ENCODE measurements at places on chromosomes 13 and 19. TPM values are rescaled to one million over a fixed set of nuclear protein-coding genes. Genes with fewer than 3 reads are reported as not detected.
A peak's percentile ranks its signal among the peaks of the same experiment; 100 is the strongest.

SERP2 gene
- total RNA-seq: 3.4 TPM

- H3K36me3 ChIP-seq: no peaks in the 10 kb centered on the region
- H3K4me1 ChIP-seq: no peaks in the 10 kb centered on the region
- H3K4me3 ChIP-seq: no peak overlapping the region
- no peak for DNase-seq
Measured at GRCh38 chr13:21957833-21958232, 287.0 kb downstream of the FGF9 start.

DNA sequence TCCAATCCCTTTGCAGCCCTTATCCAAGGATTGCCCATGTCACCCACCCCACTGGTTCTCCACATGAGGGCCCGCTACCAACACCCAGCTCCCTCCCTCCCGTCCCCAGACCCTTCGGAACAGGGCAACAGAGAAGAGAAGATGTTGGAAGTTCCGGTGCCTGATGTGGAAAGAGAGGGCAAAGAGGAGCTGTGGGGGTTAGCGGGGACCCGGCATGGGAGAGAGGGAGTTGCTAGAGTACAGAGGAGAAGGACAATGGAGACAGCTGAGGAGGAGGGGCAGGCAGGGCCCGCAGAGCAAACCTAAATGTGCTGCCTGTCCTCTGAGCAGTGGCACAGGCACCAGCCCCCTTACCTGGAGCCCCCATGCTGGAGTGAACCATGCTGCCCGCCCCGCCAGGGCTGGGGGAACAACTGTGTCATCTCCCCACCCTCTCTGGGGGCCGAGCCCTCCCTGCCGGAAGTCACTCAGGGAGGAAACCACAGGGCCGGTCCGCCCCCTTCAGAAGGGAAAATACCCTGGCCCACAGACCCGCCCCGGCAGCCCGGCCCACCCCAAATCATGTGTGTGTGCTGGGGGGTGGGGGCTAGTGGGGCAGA lies at the start of gene POU2F2:
Gene POU2F2 (minus strand): TSS at position 417 of the 599 bp plus-strand sequence. CDS start 35 bp downstream, at position 382.
- H3K4me1 ChIP-seq: no peaks in the 10 kb centered on the region
- DNase-seq: peak; percentile 81
- no peaks in the 10 kb centered on the region for H3K27me3 ChIP-seq
- H3K4me3 ChIP-seq: no peak within 1 kb of the TSS

DNA sequence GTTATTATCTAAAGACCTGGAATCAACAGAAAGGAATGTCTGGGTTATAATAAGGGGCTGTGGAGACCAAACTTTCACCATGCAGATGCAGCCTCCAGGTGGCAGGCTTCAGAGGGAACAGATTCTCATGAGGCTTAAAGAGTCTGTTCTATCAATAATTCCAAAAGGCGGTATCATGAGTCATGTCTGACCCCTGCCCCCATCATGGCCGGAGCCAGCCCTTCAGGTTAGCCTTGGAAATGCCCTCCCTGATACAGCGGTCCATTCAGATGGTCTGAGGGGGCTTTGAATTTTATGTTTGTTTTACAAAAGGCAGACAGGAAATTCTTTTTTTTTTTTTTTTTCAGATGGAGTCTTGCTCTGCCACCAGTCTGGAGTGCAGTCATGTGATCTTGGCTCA lies 21.7 kb upstream of the LAMP1 start:
- DNase-seq: no peak
- no peak overlapping the region for H3K27ac ChIP-seq
- H3K4me3 ChIP-seq: no peak overlapping the region
- no peaks in the 10 kb centered on the region for H3K36me3 ChIP-seq
- H3K27me3 ChIP-seq: no peaks in the 10 kb centered on the region

PNMA8A gene
- total RNA-seq: 6.8 TPM

ZNF878 gene
- total RNA-seq: 0.45 TPM

PCDH9 gene
- 6.3 TPM for total RNA-seq

GRCh38 chr13:75738841-75739240 lies 102.7 kb downstream of the LMO7 start:
- no peaks in the 10 kb centered on the region for H3K27me3 ChIP-seq
- no peaks in the 10 kb centered on the region for H3K36me3 ChIP-seq
- no peak for DNase-seq
- no peaks in the 10 kb centered on the region for H3K4me1 ChIP-seq
- H3K27ac ChIP-seq: no peak overlapping the region
- no peak overlapping the region for H3K4me3 ChIP-seq

All from aorta (tissue), 5 donors.